ENCODE measurements at places on chromosomes 1 and 21.

- DNase-seq, result no peak
Measured at GRCh38 chr1:41807390-41807789, 111.3 kb downstream of the HIVEP3 start.

DNA sequence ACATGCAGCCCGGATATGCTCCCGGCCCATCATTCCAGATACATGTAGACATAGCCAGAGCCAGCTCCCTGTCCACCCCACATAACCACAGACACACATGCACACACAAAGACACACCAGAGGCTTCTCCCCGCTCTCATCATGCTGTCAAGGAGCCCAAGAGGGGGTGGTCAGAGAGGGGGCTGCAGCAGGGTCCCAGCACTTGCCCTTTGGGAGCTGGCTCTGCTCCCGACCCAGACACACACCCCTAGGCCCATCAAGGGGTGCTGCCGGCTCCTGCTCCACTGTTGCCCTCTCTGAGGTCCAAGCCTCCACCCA, 2.6 kb downstream of the PTAFR start:
- no peak for DNase-seq

DNA sequence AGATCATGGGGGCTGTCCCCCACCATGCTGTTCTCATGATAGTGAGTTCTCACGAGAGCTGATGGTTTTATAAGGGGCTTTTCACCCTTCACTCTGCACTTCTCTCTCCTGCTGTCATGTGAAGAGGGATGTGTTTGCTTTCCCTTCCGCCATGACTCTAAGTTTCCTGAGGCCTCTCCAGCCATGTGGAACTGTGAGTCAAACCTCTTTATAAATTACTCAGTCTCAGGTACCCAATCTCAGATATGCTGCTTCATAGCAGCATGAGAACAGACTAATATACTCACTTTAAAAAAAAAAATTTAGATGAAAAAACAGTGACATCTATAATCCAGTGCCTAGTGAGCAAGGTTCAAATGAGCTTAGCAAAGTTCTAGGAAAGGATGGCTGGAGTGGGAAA, 135.1 kb upstream of the RAB4A start:
- DNase-seq, result no peak

GRCh38 chr1:228490120-228491078, 3.2 kb downstream of the RNF187 start:
- peak; percentile 85 for DNase-seq

DNA sequence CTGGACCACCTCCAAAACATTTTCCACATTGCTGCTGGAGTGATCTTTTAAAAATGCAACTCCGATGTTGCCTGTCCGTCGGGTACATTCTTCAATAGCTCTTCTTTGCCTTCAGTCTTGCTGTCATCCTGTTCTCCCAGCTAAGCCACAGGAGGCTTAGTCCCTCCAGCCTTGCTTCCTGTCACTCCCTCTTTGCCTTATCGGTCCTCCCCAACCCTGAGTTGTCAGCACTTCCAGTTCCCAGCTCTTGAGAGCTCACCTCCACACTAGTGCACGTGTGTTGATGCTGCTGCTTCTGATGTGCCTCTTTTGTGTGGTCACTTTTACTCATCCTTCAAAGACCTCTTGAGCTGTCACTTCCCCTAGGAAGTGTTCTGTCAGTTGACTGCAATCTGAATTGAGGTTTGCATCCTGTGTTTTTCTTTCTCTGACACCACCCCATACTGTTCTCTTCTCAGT, 15.3 kb downstream of the UCK2 start:
- no peak for DNase-seq

DNA sequence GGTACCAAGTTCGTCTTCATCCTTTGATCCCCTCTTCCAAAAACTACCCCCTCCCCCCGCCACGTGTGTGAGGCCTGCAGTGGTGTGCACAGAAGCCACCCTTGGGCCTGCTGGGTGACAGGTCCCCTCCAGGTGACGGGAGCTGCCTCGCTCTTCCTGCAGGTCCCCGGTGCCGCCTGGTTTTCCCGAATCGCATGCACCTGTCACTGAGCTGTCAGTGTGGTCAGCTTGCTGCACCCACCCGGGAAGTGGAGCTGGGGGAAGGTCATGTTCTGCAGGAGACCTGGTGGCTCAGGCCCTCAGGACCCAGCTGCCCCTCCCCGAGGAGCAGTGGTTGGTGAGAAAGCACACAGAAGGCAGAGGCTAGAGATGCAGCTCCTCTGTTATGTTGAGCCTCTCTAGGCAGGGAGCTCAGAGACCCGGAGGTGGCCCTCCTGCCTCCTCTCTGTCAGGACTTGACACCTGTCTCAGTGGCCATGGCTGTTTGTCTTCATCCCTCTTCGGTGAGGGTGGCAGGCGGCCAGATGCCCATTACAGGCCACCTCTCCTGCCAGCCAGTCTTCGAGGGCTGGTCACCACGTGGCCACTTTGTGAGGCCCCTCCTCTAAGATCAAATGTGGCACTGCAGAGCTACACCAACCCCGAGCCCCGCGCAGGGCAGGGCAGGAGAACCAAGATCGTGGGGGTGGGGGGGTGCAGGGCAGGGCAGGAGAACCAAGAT, 60.9 kb downstream of the SKI start:
- DNase-seq, result no peak

DNA sequence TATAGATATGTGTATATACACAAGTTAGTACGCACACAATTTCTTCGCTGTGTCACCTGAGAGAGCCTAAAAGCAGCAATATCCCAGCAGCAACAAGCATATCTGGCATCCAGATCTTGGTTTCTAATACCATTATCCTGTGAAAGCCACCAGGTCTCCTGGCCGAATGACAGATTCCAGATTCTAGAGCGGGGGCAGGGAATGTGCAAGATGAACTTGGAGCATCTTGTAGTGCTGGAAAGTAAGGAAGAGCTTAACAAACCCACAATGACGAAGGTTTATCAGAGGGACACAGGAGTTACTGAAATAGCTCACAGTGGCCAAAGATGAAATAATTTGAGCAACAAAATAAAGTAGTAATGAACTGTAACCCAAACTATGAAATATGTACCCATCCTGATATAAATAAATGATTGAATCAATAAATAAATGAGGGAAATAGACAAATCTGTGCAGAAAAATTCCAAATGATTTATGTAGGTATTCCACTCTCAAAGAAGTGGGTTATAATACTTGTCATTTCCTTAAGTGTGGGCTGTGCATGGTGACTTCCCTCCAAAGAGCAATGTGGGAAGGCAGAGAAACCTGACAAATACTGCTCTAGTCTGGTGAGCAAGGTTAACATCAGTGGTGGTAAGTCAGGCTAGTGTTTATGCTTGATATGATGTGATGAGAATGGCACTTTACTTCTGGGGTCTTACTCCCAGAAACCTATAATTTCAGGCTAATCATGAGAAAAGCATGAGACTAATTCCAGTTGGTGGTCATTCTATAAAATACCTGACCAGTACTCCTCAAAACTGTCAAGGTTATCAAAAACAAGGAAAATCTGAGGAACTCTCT, 67.9 kb downstream of the LRRC8D start:
- DNase-seq, result no peak

- DNase-seq, result no peak
Measured at GRCh38 chr1:223256034-223256433, 107.9 kb downstream of the SUSD4 start.

DNA sequence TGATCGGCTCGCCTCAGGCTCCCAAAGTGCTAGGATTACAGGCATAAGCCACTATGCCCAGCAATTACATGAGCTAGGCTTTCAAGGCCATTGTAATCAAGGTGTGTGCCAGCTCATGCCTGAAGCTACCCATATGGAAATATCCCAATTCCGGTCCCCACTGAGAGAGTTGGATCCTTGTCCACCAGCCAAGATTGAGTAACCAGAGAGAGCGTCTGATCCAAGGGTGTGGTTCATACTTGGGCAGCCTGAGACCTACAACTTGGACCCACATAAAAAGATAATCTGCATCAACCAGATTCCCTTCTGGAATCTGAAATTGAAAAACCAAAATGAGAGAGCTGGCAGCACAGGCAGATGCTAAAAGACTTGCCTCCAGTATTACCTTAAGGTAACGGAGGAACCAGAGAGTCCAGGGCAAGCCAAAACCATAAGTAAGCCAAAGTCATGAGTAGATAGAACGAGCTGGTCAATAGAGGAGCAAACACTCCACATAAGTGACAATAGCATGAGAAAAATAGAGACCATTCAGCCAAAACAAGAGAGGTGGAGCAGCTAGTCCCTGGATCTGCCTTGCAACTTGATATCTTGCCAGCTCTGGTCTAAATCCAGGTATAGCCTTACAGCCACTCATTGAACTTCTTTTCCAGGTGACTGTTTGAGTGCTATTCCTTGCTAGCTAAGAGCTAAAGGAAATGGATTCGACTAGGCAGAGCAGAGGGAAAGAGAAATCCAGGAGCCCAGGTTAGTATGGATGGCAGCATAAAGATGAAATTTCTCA, 63.8 kb upstream of the ATP1A1 start:
- DNase-seq, result no peak

Data from Karpas-422 (cell line).